ENCODE measurements at places on chromosomes 7 and 10.

GRCh38 chr10:132637477-132638129 lies 100.0 kb downstream of the INPP5A start:
- peak; percentile 54 for DNase-seq

DNA sequence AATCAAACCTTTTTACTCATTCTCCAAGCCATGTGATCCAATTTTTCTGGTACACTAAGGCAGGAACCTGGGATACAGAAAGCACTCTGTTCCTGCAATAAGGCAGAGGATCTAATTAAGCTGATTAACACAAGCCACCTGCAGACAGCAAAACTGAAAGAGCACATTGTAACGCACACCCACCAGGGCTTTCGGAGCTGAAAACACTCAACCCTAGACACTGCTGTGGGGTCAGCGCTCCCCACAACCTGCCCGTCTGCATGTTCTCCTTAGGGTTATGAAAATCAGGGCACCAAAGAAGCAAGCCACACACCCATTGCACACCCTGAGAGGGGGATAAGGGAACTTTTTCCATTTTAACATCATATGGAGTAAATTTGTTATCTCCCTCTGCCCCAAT lies 1022.2 kb upstream of the LRRTM3 start:
- DNase-seq, result no peak

GRCh38 chr10:42926843-42927242 lies 144.2 kb downstream of the BMS1 start:
- DNase-seq, result no peak

- no peak for DNase-seq
Observed at GRCh38 chr10:2278363-2278762, 541.0 kb upstream of the ADARB2 start.

DNA sequence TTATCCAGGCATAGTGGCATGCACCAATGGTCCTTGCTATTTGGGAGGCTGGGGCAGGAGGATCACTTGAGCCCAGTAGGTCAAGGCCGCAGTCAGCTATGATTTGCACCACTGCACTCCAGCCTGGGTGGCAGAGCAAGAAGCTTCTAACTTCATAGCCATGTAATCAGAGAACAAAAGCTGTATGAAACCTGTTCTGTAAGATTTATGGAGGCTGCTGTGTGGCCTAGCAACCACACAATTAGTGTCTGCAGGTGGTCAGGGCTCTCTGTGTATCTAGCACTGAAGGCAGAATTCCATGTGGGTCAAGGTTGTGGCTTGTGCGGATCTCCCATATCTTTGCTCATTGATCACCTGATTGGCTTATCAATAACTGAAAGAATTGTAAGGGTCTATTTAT lies 221.5 kb upstream of the FOXK1 start:
- no peak for DNase-seq

- DNase-seq, result peak; percentile 7
Observed at GRCh38 chr10:80324086-80324485, 32.5 kb downstream of the DYDC1 start.

DNA sequence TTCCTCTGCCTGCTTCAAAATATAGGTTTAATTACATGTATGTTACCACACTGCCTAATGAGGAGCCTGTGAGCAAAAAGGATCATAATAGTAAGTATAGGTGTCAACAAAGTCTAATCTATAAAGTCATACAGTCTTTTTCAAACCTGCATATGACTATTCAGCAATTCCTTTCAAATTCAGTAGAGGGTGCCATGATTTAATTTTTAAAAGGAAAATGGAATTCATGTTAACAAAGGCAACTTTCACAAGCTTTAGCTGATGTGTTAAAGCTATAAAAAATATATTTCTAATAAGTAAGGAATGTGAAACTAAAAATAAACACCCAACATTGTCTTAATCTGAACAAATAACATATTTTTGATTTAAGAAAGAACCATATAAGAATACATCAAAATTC lies 52.1 kb downstream of the MPP7 start:
- peak; percentile 21 for DNase-seq

- DNase-seq, result no peak
Observed at GRCh38 chr7:133052401-133052756, 29.5 kb downstream of the CHCHD3 start.

- DNase-seq, result no peak
Observed at GRCh38 chr10:105288026-105288425, 646.9 kb downstream of the SORCS3 start.

DNA sequence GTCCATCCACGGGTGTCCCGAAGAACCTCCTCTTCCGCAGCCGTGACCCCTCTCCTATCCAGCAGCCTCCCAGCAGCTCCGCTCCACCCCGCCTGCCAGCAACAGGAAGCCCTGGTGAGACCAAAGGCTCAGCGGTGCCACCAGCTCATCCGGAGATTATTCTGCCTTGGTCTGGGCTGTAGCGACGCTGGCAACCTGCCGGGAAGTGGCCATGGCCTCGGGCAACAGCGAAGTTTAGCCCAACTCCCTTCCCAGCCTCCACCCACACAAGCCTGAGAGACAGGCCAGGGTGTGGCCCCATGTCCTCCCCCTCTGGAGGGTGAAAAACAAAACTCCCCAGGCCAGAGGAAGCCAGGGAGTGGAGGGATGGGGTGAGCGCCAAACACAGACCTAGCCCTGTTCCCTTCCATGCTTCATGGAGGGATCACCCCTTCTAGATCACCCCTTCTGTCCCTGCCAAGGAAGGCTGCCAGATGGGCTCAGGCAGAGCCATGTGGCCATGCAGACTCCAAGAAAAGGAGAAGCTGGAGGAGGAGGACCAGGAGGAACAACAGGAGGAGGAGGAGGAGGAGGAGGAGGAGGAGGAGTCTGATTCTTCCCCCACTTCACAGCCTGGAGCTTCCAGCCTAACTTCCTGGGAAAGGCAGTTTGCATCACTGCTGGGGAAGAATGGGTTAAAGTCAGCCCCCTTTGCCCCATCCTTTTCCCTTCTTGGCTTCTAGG lies 918 bp downstream of the CALHM2 start:
- no peak for DNase-seq

- no peak for DNase-seq
Observed at GRCh38 chr10:112816033-112816430, 134.0 kb upstream of the TCF7L2 start.

DNA sequence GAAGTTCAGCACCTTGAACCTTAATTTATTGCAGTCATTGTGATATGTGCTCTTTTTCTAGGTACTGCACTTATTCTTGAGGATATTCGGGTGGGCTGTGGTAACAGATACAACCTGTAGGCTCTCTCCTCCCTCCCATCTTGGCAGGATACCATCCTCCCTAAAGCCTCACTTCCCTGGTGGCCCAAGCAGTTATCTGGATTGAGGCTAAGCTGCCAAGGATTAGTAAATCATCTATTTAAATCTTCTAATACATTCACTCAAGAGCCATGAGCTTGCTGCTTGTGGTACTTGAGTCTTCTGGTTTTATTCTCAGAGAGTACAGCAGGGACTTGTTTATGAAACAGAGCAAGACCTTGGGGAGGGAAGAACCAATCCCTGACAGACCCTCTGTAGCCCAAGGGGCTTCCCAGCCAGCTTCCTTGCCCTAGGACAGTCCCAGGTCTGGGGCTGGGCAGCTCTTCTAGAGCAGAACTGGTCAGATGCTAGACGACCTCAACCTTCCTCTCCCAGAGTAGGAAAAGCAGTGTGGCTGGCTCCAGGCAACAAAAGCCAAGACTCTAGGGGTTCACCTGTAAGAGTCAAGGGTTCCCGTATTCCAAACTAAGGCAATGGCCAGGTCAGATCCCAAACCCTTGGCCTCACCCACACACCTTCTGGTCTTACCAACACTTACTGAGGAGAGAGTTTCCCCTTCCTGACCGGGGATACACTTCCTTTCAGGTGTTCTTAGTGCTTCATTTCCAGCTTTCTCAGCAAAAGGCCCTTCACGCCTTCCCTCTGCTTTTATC lies 21.3 kb downstream of the WNT8B start:
- no peak for DNase-seq

- no peak for DNase-seq
Observed at GRCh38 chr10:125102821-125103220, 57.5 kb downstream of the CTBP2 start.

- peak; percentile 6 for DNase-seq
Observed at GRCh38 chr10:12418725-12419261, 69.4 kb downstream of the CAMK1D start.

Data from amniotic epithelial cell (primary cell).